ENCODE measurements at places on chromosomes 5 and 9. TPM values are rescaled to one million over a fixed set of nuclear protein-coding genes. Genes with fewer than 3 reads are reported as not detected.

Gene FAXDC2
- 3.1 TPM for total RNA-seq

Gene PAM
- total RNA-seq, result 152 TPM

Gene FGF1
- 0.98 TPM for total RNA-seq

Gene HAVCR2
- total RNA-seq, result 3.3 TPM

Gene SPATA31D1
- total RNA-seq, result not detected

Gene CCNO
- not detected for total RNA-seq
